Activated CD4-positive, CD25-positive, alpha-beta regulatory T cell (primary cell): ENCODE measurements at places on chromosomes 5 and 9.
A peak's percentile ranks its signal among the peaks of the same experiment; 100 is the strongest.

DNA sequence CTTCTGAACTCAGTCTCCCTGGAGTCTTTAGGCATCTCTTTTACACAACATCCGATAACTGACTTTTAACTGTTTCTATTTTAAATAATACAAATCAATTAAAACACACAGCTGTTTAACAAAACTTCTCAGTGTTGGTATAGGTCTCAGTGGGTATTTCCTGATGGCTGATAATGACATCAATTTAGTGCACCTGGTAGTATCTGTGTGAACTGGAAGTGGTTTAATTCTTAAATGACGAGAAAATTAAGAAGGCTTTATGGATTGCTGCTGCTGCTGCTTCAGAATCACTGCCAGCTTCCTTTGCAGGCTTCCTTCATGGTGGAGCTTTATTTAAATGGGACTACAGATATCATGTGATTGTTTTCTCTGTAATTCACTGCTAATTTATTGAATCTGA lies 92.3 kb downstream of the RPS23 start:
- no peak for DNase-seq

- no peak for DNase-seq
Observed at GRCh38 chr9:26264709-26265601, 586.7 kb upstream of the TUSC1 start.

DNA sequence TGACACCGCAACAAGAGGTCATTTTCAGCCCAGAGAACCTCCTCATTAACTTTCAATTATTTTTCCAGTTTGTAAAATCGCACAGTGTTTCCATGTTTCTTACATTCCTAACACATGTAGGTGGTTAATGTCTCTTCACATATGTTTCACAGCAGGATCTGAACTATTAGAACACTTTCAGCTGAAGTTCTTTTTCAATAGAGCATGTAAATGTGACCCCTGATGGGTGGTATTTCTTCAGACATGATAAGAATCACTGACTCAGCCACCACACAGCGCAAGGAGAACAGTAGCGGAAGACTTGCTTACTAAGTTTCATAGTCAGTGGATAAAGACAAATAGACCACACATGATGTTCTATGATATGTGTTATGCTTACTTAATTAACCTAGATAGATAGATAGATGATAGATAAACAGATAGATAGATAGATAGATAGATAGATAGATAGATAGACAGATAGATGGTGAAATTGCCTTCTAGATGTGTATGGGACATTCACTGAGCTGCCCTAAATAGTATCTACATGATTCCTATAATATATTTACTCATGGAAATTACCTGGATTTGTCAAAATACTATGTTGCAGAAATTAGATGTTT lies 1992.1 kb upstream of the NUDT12 start:
- DNase-seq, result no peak

DNA sequence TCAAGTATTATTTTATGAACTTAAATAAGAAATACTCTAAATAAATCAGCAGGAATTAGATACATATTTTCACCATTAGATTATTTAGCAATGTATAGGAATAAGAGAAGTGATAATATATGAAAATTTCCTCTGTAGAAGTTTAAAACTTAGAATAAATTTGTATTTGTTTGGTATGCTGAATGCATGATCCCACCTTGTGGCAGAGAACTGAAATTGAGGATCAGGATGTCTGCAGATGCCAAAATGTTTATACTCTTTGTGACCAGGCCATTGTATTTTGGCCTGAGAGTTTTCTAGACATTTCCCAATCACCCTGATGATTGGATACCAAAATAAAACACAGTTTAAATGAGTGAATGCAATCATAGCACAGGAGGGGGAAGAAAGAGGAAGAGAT lies 6.3 kb downstream of the TYRP1 start:
- no peak for DNase-seq

DNA sequence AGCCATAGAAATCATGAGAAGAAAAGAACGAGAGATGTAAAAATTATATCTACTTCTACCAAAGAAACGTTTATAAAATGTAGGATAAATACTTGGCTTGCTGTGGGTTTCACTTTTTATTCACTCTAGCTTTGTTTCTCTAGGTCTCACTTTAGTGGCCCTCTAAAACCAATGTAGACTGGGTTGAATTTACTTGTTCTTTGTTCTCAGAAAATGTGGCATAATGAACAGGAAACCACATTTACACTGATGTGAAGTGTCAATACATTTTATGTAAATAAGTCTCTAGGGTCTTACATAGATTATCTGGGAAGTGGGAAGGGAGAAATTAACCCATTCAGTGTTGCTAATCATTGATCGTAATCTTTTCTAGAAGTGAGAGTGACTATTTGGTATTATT lies 58.9 kb downstream of the PLPPR1 start:
- no peak for DNase-seq

DNA sequence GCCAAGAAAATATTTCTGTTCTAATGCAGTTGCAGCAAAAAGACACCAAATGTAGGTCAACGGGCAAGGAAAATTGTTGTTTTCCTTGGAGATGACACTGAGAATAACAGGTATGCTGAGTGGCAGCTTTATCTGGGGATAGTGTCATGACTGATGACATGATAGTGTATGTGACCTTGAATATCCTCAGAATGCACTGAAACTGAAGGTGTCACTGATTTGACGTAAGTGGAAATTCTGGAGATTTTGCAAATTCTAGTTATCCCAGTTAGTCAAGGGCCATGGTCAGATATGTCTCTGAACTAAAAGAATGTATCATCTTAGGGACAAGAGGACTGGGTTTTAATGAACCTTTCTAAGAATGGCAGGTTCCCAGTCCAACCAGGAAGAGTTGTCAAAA lies 138.0 kb upstream of the C9orf72 start:
- DNase-seq, result no peak

- DNase-seq, result no peak
Observed at GRCh38 chr9:17624571-17624970, 45.7 kb downstream of the SH3GL2 start.

- DNase-seq, result no peak
Observed at GRCh38 chr5:75412111-75412990, 75.3 kb downstream of the HMGCR start.

GRCh38 chr9:8389531-8389930 lies 590.0 kb upstream of the DMAC1 start:
- no peak for DNase-seq

DNA sequence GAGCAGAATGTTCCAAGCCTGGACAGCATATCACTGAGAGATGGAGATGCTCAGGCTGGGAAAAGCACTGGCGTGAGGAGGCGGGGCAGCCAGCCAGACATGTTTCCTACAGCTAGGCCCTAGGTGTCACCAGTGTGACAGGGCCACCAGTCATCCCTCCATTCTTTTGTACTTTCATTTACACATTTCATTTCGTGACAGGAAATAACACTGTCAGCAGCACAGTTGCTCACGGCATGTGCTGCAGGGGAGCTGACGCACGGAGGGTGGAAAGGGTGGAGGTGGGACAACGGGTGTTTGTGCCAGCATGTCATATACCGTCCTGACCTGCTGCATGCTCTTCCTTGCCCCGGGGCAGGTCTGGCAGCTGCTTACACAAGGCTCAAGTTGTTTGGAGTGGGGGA lies 14.8 kb upstream of the CEMIP2 start:
- DNase-seq, result peak; percentile 71

- no peak for DNase-seq
Observed at GRCh38 chr9:92328225-92328624, 2.5 kb downstream of the CENPP start.

GRCh38 chr5:28110781-28111180 lies 1072.4 kb upstream of the CDH9 start:
- DNase-seq, result no peak

GRCh38 chr9:127874301-127875221 lies 2.9 kb downstream of the AK1 start:
- DNase-seq, result no peak

DNA sequence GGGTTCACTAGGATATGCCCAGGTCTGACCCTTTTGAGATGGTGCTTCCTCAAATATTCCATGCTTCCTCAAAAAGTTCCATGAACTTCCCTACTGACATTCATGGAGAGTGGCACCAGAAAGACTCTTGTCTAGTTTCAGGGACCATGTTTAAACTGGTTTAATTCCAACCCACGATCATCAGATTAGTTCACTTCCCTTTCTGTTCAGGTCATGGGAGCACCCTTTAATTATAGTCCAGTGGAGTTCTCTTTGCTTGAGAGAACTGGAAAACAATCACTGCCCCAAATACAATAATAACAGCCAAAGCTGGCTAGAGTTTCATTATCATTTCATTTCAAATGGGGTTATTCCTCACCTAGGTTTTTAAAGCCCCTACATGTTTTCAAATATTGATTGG lies 9.7 kb upstream of the ERBIN start:
- no peak for DNase-seq

GRCh38 chr9:132016456-132016855 lies 63.2 kb downstream of the MED27 start:
- DNase-seq, result no peak

DNA sequence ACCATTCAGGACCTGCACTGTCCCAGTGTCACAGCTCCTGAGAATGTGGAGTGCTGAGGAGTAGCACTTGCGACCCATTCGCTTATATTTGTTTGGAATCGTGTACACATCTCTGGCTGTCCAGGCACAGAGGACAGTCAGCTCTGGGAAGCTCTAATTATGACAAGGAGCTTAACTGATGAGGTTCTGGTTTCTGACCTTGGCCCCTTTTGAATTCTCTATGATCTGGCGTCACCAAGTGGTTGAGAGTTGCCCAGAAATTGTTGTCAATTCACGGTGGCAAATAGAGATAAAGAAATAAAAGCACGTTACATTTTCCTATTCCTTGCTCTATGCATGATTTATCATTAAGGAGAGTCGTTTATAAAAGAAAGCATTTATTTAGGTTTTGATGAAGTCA lies 34.9 kb upstream of the LECT2 start:
- no peak for DNase-seq
